ENCODE measurements at places on chromosomes 2 and 18.

GRCh38 chr2:9273486-9274130, 67.0 kb downstream of the ASAP2 start:
- DNase-seq, result no peak

DNA sequence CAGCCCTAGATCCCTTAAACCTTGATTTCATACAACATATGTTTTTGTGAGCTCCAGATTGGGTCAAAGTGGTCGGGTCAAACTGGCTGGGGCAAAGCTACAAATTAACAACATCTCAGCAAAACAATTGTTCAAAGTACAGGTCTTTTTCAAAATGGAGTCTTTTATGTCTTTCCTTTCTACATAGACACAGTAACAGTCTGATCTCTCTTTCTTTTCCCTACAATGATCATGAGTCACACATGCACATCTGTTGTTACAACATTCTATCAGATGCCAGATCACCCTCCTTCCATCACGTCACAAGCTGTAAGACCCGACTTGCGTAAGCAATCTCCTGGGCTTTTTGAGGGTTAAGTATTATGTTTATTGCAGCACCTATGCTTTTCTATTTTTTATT, 55.1 kb downstream of the RHOB start:
- peak; percentile 93 for DNase-seq

GRCh38 chr2:25295621-25296020, 46.1 kb downstream of the DNMT3A start:
- DNase-seq, result no peak

DNA sequence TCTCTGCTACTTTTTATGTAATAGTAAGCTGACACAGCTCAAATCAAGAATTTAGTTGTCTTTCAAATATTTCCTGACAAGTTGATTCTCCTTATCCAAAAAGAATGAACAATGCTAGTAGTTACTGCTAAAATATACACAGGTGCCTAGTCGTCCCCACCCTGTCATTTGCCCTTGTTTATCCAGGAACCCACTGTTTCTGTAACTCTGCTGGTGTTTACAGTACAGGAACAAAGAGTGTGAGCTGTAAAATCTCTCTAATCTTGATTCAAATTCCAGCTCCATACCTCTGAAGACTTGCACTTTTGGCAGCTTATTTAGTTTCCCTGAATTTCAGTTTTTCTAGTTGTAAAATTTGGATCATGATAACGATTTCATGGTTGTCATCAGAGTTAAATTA, 21.1 kb upstream of the SCYGR2 start:
- DNase-seq, result no peak
